ENCODE measurements at places on chromosomes 5 and 9. TPM values are rescaled to one million over a fixed set of nuclear protein-coding genes. Genes with fewer than 3 reads are reported as not detected.

GRCh38 chr9:98218562-98219363, 26.3 kb upstream of the CORO2A start:
- H3K27ac ChIP-seq = no peak overlapping the region
- no peak overlapping the region for H3K4me3 ChIP-seq
- DNase-seq = no peak
- no peaks in the 10 kb centered on the region for H3K36me3 ChIP-seq
- H3K27me3 ChIP-seq = no peaks in the 10 kb centered on the region

GRCh38 chr5:168328814-168329213, 37.4 kb downstream of the WWC1 start:
- H3K4me1 ChIP-seq = no peaks in the 10 kb centered on the region
- peaks cover 15% of the 10 kb centered on the region for H3K27me3 ChIP-seq
- H3K4me3 ChIP-seq = no peak overlapping the region

DNA sequence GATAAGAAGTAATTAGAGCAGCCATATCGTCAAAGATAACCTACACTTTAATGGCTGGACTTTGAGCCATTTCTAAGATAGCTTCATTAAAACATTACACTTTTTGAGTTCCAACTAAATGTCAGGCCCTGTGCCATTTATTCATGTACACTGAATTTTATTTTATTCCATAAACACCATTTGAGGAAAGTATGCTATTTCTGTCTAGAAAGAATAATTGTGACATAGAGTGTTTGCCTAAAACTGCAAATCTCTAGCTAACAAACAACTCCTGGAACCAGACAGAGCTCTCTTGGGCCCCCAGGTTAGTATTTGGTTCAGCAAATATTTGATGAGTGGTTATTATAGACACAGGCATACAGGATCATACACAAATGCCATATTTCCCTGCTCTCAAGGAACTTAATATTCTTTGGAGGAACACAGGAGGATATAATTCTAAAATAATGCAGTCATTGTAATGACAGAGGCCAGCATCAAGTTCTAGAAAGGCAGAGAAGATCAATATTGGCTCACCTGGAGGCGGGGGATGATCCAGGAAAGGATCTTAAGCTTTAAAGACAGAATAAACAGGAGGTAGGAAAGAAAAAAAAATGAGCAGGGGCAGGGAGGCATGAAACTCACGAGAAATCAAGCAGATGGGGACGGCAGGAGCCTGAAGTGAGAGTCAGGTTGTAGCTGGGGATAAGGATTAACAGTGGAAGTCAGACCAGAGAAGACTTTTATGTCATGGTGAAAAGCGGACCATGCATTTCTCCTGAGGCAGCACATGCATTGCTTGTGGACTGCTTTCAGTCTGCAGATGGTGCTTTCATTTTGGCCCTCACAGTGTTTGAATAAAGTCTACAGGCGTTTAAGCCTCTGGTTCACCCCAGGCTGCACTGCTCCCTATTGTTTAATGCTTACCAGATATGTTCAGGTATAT, 127.7 kb downstream of the GCNT1 start:
- no peaks in the 10 kb centered on the region for H3K36me3 ChIP-seq
- H3K4me3 ChIP-seq = no peak overlapping the region
- no peaks in the 10 kb centered on the region for H3K4me1 ChIP-seq
- peaks cover 3% of the 10 kb centered on the region for H3K27me3 ChIP-seq
- DNase-seq = no peak

DNA sequence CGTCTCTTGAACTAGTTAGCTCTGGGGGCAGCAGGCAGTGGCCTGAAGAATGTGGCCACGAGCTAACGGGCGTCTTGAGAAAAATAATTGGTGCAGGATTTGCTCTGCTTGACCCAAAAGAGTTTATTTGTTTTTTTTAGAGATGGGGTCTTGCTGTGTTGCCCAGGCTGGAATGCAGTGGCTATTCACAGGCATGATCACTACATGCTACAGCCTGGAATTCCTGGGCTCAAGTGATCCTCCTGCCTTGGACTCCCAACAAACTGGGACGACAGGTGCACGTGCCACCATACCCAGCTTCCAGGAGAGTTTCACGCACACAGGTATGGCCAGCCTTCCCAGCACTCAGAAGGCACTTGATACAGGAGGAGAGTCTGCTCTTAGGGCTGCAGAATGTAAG, 203.8 kb downstream of the MLLT3 start:
- no peak overlapping the region for H3K27ac ChIP-seq
- H3K4me1 ChIP-seq = peaks cover 30% of the 10 kb centered on the region
- H3K4me3 ChIP-seq = no peak overlapping the region
- H3K36me3 ChIP-seq = peaks cover 6% of the 10 kb centered on the region
- DNase-seq = no peak

CCNO gene
- total RNA-seq = not detected

DNA sequence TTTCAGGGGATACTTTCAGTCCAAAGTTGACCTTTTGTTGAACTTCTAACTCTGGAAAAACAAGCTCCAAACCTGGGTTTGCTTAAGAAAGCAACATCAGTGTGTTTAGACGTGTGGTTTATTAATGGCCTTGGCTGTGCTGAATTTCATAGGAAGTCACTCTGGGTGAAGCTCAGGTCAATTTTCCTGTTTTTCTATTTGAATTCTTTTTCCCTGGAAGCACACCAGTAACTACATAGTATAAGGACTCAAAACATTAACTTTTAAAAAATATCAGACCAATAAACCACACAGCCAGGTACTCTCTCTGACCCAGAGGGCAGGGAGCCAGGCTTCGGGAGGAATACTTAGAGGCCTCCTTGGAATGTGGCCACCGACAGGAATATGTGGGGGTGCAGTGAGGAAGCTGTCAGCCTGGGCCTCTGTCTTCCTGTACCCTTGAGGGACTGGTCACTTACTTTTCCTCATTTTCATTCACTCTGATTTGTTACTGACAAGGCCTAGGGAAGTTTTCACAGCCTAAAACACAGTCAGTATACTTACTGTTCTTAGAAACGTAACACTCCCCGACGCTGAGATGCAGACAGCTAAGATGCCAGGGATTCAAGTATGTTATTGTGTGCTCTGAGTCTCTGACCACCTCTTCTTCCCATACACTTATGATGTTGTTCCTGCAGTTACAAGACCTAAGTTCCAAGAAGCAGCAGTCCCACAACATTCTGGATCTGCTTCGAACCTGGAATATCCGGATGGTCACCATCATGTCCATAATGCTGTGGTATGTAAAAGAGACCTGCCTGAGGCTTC, 18.9 kb downstream of the SLC22A5 start:
- H3K4me3 ChIP-seq = no peak overlapping the region
- H3K27me3 ChIP-seq = no peaks in the 10 kb centered on the region
- peaks cover 44% of the 10 kb centered on the region for H3K4me1 ChIP-seq

- peak overlapping the region; percentile 69 for H3K27ac ChIP-seq
- H3K4me1 ChIP-seq = peaks cover 20% of the 10 kb centered on the region
- peak overlapping the region; percentile 14 for H3K4me3 ChIP-seq
- no peaks in the 10 kb centered on the region for H3K36me3 ChIP-seq
These were observed 308.5 kb downstream of the RAB3C start for GRCh38 chr5:58891086-58891970.

F2RL1 gene
- 1.8 TPM for total RNA-seq

GRCh38 chr5:8270246-8270645, 401.3 kb downstream of the MTRR start:
- H3K27me3 ChIP-seq = no peaks in the 10 kb centered on the region
- H3K36me3 ChIP-seq = no peaks in the 10 kb centered on the region
- no peak for DNase-seq

DNA sequence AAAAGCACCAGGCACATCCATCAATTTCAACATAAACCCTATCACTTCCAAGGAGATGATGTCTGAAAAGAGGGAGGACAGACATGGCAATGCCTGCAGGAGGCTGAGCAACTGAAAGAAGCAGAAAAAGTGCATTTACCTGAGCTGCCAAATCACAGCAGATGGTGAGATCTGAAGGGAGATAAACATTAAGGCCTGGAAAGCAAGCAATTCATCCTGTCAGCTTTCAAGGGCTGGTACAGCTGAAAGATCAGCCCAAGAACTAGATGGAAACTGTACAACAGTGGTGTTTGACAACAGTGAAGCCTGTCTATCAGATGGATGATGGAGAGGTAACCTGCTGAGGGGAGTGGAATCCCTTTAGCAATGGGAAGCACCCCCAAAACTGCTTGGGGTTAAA, 433.2 kb upstream of the ZNF608 start:
- no peak overlapping the region for H3K4me3 ChIP-seq
- H3K4me1 ChIP-seq = no peaks in the 10 kb centered on the region
- DNase-seq = no peak

DNA sequence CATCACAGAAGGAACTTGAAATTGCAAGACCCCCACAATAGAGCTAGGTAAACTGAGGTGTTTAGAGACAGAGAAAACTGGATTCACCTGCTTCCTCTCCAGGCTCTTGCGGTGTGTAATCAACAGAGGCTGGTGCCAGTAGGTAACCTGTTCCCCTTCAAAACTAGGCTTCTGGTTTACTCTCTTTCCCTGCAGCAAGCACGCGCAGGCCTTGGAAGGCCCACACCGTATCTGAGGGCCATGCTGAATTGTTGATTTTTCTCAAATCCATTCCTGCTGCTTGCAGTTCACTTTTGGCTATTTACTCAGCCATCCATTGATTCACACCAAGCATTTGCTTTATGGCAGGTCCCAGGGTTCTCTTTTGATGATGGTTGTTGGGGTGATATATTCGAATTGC, 667 bp upstream of the FRRS1L start:
- no peak overlapping the region for H3K27ac ChIP-seq
- H3K36me3 ChIP-seq = peaks cover 3% of the 10 kb centered on the region
- H3K4me3 ChIP-seq = no peak overlapping the region
- peaks cover 4% of the 10 kb centered on the region for H3K4me1 ChIP-seq
- H3K27me3 ChIP-seq = peaks cover 55% of the 10 kb centered on the region

DNAH5 gene
- not detected for total RNA-seq

DNA sequence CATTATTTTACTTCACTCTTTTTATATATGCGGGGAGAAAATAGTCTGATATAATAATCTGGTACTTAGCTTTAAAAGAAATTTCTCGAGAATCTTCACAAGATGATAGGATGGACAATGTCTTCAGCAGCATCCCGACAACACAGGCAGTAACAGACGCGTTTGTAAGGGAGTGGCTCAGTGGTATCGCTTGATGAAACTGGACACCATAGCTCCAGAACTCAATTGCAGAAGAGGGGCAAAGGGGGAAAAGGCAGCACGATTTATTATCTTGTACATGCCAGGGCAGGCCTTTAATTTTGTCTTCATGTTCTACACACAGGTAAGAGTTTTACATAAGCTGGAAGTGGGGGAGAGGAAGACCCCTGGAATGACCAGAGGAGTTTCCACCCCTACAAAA, 15.7 kb downstream of the IL4 start:
- DNase-seq = no peak
- H3K4me1 ChIP-seq = peaks cover 37% of the 10 kb centered on the region
- peak overlapping the region; percentile 23 for H3K27ac ChIP-seq
- no peak overlapping the region for H3K4me3 ChIP-seq
- no peaks in the 10 kb centered on the region for H3K27me3 ChIP-seq
- peaks cover 6% of the 10 kb centered on the region for H3K36me3 ChIP-seq

SLC6A7 gene
- total RNA-seq = not detected

MELK gene
- 49.5 TPM for total RNA-seq

- H3K27me3 ChIP-seq = no peaks in the 10 kb centered on the region
- H3K4me1 ChIP-seq = no peaks in the 10 kb centered on the region
- H3K27ac ChIP-seq = no peak overlapping the region
- DNase-seq = no peak
- H3K36me3 ChIP-seq = no peaks in the 10 kb centered on the region
These were observed 303.3 kb upstream of the PRDM9 start for GRCh38 chr5:23204111-23204510.

MOB3B gene
- 0.47 TPM for total RNA-seq

TRIM7 gene
- total RNA-seq = 1.1 TPM

LMX1B gene
- not detected for total RNA-seq

NDUFS6 gene
- 39.1 TPM for total RNA-seq

ANKRD20A1 gene
- total RNA-seq = 1.5 TPM

- H3K27ac ChIP-seq = no peak overlapping the region
- no peak overlapping the region for H3K4me3 ChIP-seq
- H3K27me3 ChIP-seq = peaks cover 7% of the 10 kb centered on the region
These were observed 42.3 kb upstream of the SEMA6A start for GRCh38 chr5:116616876-116617275.

- no peak overlapping the region for H3K4me3 ChIP-seq
- no peak for DNase-seq
- no peaks in the 10 kb centered on the region for H3K27me3 ChIP-seq
- H3K27ac ChIP-seq = no peak overlapping the region
These were observed 57.7 kb downstream of the DCP2 start for GRCh38 chr5:113034182-113034773.

GRCh38 chr5:77774981-77775789, 954 bp downstream of the TBCA start:
- H3K4me1 ChIP-seq = peaks cover 61% of the 10 kb centered on the region
- peak overlapping the region; percentile 94 for H3K27ac ChIP-seq
- H3K36me3 ChIP-seq = peaks cover 31% of the 10 kb centered on the region
- DNase-seq = peak; percentile 61

DNA sequence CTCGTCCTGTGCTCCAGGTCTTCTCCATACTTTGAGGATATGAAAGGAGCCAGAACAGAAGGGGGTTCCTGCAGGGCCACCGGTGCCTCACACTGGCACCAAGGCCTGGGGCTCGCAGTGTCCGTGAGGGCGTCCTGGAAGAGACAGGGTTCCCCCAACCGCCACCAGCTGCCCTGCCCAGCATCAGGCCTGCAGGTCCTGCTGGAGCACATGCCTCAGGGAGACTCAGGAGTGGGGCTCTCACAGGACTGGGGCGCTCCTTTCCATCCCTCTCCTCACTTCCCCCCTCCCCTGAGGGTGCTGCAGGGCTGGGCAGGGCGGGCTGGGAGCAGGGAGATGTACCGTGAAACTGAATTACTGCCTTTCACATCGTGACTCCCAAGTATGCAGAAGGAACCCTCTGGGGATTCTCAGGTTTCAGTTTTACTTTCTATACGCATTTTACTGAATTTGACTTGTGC, 31.7 kb downstream of the CEP72 start:
- no peaks in the 10 kb centered on the region for H3K4me1 ChIP-seq
- H3K4me3 ChIP-seq = no peak overlapping the region
- no peak for DNase-seq
- H3K27ac ChIP-seq = no peak overlapping the region

PCDHA3 gene
- total RNA-seq = not detected

IFNE gene
- not detected for total RNA-seq

ATOX1 gene
- total RNA-seq = 69.6 TPM

DNA sequence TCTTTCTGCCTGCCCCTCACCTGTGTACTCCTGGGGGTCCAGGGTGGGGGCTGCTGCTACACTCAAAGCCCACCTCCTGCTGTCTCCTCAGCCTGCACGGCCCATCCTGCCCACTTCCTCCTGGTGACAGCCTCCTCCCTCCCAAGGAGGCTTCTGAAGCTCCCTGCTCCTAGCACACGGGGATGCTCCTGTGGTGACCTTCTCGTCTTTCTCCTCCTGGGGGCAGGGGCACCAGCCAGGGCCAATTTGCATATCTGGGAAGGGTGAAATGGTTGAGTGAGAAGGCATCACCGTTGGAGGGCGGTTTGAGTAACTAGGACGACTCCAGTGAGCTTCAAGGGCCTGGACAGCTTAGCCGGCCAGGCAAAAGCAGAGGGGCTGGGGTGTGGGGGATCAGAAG, 51.9 kb upstream of the COL5A1 start:
- peaks cover 7% of the 10 kb centered on the region for H3K27me3 ChIP-seq
- no peak overlapping the region for H3K27ac ChIP-seq
- DNase-seq = no peak
- H3K36me3 ChIP-seq = no peaks in the 10 kb centered on the region
- no peaks in the 10 kb centered on the region for H3K4me1 ChIP-seq
- H3K4me3 ChIP-seq = no peak overlapping the region

CDC20B gene
- not detected for total RNA-seq
